ENCODE measurements at places on chromosomes 5 and 9.

DNA sequence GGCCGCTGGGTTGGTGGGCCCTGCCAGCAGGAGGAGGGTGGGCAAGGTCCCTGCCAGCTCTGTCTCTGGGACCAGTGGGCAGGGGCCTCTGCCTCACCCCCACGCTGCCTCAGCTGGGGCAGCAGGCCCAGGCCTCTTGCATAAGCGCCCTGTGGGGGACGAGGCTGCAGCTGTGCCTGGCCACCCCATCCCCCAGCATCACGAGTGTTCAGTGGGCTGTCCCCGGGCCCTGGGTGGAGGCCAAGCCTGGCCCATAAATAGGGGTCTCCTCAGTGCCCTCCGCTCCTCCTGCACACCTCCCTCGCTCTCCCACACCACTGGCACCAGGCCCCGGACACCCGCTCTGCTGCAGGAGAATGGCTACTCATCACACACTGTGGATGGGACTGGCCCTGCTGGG lies at the start of gene PTGDS:
PTGDS (plus strand) TSS at position 282 of the 400 bp plus-strand sequence; CDS start at position 357, 75 bp downstream.
- DNase-seq, result no peak

DNA sequence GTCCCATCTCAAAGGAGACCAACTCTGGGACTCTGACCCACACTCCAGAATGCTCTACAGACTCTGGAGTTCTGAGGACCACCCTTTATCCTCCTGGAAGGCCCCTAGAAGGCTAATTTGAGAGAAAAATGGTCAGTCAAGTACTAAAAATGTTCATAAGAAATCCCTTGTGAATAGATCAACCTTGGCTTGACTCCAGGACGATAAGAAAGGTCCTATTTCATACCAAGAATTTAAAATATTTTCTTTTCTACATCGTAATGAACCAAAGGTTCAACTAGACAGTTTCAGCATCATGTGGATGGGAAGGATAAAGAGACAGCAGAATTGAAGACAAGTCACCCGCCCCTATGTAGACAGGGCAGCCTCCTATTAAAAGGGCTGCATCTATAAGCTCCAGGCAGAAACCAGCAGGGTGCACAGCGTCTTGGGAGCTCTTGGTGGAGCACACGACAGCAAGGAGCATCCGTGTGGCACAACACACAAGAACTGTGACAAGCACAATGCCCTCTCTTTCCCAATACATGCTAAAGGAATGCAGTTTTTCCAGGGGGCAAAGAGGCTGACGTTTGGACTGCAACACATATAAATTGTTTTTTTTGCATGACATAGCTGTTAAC lies 38.3 kb downstream of the RASEF start:
- DNase-seq, result no peak

- DNase-seq, result no peak
Measured at GRCh38 chr9:91416096-91416712, 7.4 kb downstream of the NFIL3 start.

GRCh38 chr5:176846335-176847140 lies 36.2 kb downstream of the UNC5A start:
- DNase-seq, result no peak

DNA sequence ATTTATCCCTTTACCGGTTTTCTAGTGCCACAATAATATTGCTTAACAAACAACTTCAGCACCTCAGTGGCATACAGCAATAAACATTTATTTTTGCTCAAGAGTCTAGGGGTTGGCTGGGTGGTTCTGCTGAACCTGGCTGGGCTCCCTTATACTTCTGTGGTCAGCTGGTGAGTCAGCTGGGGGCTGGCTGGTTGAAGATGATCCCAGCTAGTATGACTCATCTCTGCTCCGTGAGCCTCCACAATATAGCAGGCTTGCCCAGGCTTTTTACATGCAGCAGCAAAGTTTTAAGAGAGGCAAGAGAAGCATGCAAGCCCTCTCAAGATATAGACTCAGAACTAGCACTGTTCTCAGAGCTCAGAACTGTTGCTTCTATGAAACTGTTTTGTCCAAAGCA lies 523.5 kb upstream of the CLINT1 start:
- peak; percentile 71 for DNase-seq

GRCh38 chr5:32023816-32024215 lies 150.3 kb downstream of the GOLPH3 start:
- DNase-seq, result no peak

Data from CD4-positive, alpha-beta T cell treated with Interleukin-4 for 1 hour (primary cell).